ENCODE measurements at places on chromosomes 4 and X. TPM values are rescaled to one million over a fixed set of nuclear protein-coding genes. Genes with fewer than 3 reads are reported as not detected.

The MAGEA2 gene
- total RNA-seq = 0.22 TPM

The WNK3 gene
- total RNA-seq = 22.6 TPM

The GNRHR gene
- not detected for total RNA-seq

DNA sequence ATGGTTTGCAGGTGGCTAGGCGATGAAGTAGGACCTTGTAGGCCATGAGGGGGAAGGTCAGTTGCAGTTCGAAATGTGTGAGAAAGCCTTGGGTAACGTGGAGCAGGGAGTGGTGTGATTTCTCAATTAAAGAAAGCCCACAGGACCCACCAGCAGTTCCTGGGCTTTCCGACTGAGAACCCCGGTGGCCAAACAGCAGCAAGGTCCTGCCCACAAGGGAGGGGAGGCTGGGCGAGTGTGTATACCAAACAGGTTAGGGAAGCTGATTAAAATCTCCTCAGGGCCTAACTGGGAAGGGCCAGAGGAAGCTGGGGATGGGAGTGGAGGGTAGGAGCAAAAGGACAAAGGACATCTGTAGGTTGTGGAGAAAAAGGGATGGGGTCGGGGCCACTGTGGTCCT is 2.4 kb downstream of the ATP6AP1 start:
- no peak for DNase-seq

GRCh38 chr4:83180431-83180968 is 66.0 kb upstream of the PLAC8 start:
- no peak for DNase-seq
